ENCODE measurements at places on chromosomes 2 and 18. TPM values are rescaled to one million over a fixed set of nuclear protein-coding genes. Genes with fewer than 3 reads are reported as not detected.

DNA sequence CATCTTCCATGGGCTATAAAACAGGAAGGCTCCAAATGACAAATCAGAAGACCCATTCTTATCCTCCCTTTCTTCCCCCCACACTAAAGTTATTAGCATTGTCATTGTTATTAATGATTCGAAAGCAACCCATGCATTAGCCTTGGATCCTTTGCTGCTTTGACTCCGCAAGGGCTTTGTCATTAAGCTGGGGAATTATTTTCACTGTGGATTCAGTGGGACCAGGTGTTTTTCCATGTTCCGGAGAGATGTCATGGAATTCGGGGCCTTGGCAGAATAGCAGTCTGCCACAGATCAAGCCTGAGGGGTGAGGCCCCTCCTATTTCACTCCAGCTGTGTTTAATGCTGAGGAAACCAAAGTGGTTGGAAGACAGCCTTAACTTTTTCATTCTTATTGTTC is 357.1 kb downstream of the EN1 start:
- no peak for DNase-seq

- DNase-seq: peak; percentile 39
Observed at GRCh38 chr2:45729753-45730512, 78.5 kb downstream of the PRKCE start.

DNA sequence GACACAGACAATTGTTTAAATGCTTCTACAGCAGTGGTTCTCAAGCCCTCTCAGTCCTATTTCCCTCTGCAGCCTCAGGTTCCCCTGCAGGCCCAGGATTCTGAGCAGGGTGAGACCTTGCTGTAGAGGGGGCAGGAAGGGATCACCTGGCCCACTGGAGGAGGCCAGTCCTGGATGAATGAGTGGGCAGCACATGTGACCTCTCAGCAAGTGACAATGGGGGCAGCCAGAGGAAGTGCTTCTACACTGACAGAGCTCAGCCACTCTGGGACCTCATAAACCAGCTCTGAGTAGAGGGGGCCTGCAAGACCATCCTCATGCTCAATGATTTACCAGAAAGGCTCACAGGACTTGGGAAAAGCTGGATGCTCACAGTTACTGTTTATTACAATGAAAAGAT is 63.2 kb downstream of the ASB1 start:
- DNase-seq: no peak

DNA sequence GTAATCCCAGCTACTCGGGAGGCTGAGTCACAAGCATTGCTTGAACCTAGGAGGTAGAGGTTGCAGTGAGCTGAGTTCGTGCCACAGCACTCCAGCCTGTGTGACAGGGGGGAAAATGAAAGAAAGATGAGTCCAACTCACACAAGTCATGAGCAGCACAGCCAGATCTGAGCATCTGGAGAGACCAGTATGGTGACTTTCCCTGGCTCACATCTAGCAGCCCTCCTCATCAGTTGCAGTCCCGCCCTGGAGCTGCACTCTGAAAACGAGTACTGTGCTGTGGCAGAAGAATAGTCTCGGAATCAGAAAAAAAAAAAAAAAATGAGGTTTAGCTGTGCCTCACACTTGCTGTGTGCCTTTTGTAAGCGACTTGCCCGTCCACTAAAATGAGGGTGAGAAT is 74.4 kb upstream of the TRIB2 start:
- no peak for DNase-seq

- no peak for DNase-seq
Observed at GRCh38 chr18:24428709-24429108, 2.2 kb downstream of the IMPACT start.

GRCh38 chr18:59021500-59021899 is 118.2 kb upstream of the SEC11C start:
- peak; percentile 70 for DNase-seq

- DNase-seq: no peak
Observed at GRCh38 chr2:124333784-124334183, 308.7 kb downstream of the CNTNAP5 start.

DNA sequence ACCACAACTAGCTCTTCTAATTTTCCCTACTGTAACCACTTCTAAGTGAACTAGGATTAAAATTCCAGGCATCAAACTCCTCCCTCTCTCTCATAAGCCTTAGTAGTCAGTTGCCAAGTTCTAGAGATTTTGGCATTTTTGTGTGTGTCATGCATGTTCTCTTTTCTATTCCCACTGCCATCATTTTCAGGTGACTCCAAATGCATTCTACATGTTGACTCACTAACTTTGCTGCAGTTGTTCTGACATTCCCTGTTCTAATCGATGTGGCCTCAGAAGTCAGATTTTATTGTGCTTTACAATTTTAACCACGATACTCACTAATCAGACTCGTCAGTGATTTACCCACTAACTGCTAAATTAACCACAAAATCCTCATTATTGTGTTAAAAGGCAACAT is 13.3 kb downstream of the DSC1 start:
- no peak for DNase-seq

GRCh38 chr2:217186668-217187159 is 326.9 kb upstream of the TNP1 start:
- DNase-seq: no peak

GRCh38 chr2:20447437-20448245 is 767 bp downstream of the RHOB start:
- DNase-seq: peak; percentile 59

OXER1 gene
- total RNA-seq: not detected

DNA sequence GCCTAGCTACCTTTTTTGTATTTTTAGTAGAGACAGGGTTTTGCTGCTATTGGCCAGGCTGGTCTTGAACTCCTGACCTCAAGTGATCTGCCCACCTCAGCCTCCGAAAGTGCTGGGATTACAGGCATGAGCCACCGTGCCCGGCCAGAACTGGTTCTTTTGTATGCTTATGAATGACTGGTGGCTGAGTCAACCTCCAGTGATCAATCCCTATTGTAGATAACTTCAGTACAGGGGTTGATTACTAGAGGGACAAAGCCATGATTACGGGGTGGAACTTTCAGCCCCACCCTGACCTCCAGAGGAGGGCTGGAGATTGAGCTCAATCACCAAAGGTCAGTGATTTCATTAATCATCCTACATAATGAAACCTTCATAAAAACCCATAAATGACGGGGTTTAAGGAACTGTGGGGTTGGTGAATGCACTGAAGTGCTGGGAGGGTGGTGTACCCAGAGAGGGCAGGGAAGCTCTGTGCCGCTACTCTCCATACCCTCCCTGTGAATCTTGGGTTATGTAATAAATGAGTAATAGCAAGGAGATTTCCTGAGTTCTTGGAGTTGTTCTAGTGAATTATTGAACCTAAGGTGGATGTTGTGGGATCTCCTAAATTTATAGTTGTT is 281.8 kb upstream of the CXCR4 start:
- no peak for DNase-seq

POTEI gene
- total RNA-seq: not detected

GRCh38 chr2:8620611-8621382 is 61.1 kb upstream of the ID2 start:
- DNase-seq: no peak

GRCh38 chr2:223008956-223009355 is 43.0 kb upstream of the KCNE4 start:
- DNase-seq: peak; percentile 29

KCNG2 gene
- not detected for total RNA-seq

PRKAG3 gene
- not detected for total RNA-seq

- DNase-seq: no peak
Observed at GRCh38 chr2:109272461-109272860, 143.5 kb downstream of the SH3RF3 start.

DNA sequence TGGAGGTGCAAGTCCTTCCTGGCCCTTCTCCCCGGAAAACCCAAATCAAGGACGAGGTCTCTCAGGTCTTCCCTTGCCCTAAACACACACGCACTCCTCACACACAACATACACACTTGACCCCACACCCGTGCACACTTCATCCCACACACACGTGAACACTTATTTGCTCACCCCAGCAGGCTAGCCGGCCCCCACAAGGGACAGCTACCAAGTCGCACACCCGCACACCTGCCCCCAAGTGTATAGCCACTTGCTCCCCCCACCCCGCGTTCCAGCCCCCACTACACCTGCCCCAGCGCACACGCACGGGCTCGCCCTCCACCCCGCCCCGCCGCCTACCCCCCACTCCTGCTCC is 359 bp downstream of the TGFBRAP1 start:
- no peak for DNase-seq

RAX gene
- total RNA-seq: not detected

DNA sequence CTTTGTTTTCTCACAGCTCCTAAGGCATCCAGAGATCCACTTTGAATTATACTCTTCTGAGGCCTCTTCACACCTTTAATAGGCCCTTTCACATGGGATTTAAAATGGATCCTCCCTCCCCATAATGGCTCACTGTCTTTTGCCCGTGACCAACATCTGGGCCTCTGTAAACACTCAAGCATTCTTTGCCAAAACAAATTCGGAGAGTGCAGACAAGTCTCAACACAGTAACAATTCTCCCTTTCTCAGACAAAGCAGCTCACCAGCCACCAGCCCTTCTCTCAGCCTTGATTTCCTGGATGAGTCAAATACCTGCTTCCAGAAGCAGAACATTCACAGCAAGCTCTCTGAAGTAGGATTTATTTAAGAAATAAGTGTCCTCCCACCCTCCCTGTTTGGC is 14.0 kb upstream of the IMP4 start:
- no peak for DNase-seq

DNA sequence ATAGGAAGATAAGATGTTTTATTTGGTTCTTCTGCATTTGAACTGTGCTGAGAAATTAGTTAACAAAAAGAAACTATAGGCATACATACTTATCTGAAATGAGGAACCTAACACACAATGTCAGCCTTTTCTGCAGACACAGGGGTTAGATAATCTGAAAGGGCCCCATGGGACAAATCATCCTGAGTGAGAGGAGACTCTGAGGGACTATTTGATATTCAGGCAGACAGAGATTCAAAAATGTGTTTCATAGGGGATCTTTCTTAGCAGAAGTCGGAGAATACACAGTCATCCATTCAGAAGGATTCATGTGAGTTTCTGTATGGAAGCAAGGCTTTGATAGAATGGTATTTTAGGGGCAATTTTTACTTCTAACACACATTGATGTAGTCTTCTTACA is 79.1 kb downstream of the NCKAP5 start:
- DNase-seq: no peak

- DNase-seq: no peak
Observed at GRCh38 chr2:98388081-98388480, 41.8 kb downstream of the CNGA3 start.

DNA sequence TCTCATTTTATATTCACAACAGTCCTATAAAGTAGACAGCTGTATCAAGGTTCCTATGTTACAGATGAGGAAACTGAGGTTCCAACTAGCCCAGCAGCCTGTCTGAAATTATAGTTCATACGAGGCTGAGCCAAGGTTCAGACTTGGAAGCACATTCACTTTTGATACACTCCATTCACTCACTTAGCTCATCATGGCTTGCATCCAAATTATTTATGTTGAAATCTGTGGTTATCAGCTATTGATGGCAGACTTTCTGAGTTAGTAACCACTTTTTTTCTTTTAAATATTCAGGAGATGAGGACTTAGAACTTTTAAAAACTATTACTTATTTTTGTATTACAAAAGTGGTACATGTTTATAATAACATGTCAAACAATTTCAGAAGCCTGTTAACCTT is 188.2 kb downstream of the MTX2 start:
- no peak for DNase-seq

FBLN7 gene
- total RNA-seq: 10.4 TPM

DNA sequence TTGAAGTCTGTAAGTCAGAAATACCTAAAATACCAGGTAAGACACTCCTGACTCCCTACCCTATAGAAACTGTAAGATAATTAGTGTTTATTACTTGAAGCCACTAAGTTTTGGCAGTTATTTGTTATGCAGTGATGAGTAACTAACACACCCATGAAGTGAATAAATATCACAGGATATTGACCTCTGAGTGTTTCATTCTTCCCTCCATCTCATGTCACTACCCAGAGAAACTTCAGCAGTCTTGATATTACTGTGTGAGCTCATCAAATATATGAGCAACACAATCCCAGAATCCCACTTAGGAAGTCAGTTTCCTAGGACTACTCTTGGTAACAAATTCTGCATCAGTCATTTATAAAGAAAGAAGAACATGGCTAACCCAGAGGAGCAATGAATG is 529.7 kb downstream of the FBXO15 start:
- DNase-seq: no peak

GRCh38 chr2:136383167-136383566 is 265.2 kb upstream of the CXCR4 start:
- no peak for DNase-seq

DNA sequence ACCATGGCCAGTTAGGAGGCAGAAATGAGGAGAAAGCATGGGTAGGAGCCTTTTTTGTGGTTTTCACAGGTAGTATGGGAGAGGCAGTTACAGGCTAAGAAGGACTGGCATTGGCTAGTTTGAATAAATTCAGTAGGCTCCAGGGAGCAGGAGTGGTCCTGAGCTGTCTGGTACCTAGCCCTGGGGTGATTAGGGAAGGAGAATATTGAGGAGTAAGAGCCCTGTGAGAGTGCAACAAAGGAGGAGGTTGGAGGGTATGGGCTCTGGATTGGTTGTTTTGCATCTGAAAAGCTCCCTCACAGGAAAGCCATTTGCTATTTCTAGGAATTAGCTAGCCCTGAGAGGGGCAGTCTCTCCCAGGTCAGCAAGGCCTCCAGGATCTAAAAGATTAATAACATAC is 13.3 kb upstream of the TCF7L1 start:
- DNase-seq: no peak

ANO7 gene
- total RNA-seq: 0.72 TPM

DNA sequence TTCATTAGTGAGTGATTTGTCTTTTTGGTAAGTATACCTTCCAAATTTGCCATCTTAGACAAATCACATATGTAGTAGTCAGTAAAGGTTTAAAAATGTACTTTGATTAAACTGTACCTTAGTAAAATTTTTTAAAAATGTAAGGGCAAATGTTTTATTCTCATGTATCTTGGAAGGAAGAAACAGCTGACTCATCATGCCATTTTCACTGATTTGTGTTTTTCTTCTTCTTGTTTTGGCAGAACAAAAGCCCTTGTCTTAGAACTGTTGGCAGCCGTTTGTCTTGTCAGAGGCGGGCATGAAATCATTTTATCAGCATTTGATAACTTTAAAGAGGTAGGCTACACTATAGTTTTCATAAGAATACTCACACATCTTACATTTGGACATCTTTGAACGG is 136.5 kb downstream of the PRPF40A start:
- peak; percentile 39 for DNase-seq

DNA sequence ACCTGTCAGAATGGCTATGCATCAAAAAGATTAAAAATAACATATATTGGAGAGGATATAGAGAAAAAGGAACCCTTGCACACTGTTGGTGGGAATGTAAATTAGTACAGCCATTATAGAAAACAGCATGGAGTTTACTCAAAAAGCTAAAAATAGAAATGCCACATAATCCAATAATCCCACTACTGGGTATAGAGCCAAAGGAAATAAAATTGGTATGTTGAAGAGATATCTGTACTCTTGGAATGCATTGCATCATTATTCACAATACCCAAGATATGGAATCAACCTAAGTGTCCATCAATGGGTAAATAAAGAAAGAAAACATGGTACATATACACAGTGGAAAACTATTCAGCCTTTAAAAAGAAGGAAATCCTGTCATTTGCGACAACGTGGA is 77.2 kb downstream of the C1D start:
- DNase-seq: no peak

EVA1A gene
- 95.4 TPM for total RNA-seq

DNAJC5G gene
- not detected for total RNA-seq

PHOSPHO2 gene
- total RNA-seq: 2.5 TPM
